ENCODE measurements at places on chromosomes 16 and 17. TPM values are rescaled to one million over a fixed set of nuclear protein-coding genes. Genes with fewer than 3 reads are reported as not detected.

GRCh38 chr17:78958641-78959127 is 21.0 kb downstream of the LGALS3BP start:
- peak; percentile 85 for DNase-seq

Gene ASIC2
- total RNA-seq: 1.2 TPM

Gene TBC1D3B
- 13.8 TPM for total RNA-seq

Gene CHP2
- total RNA-seq: not detected

Measured in PC-9 (cell line).